Tibial artery (tissue), 4 donors: ENCODE measurements at places on chromosomes 13 and 19.
A peak's percentile ranks its signal among the peaks of the same experiment; 100 is the strongest.

DNA sequence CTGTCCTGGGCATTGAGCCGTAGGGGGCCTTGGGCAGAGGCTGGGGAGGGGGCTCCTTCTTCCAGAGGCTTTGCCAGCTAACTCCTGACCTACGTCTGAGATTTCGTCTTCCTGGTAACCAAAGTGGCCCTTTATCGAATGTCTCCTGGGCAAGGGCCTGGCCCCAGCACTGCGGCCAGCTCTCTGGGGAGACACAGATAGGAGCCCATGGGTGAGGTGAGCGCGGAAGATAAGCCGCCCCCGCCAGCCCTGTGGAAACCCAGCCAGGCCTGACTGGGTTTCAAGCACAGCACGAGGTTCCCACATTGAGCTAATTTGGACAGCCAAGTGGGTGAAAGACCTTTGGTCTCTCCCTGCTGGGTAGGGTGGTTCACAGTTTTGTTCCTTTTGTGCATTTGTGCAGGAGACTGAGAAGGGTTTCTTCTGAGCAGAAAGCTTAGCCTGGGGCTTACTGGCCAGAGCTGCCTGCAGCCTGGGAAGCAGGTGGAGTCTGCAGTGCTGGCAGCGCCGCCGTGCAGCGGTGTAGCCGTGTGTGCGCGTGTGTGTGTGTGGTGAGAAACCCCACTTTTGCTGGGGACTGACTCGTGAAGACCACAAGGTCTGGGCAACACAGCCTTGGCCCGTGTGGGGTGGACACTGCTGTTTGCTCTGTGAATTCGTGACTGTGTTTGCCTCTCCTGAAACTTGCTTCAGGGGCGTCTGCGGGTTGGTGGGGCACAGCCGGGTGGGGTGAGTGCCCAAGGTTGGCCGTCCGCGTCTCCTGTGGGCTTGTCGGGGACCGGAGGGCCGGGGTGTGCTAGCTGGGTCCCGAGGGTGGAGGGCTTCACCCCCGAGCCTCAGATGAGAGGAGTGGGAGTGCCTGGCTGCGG lies 2.5 kb downstream of the BSG start:
- DNase-seq: no peak

- DNase-seq: no peak
Measured at GRCh38 chr19:13881692-13882418, 4.9 kb downstream of the NANOS3 start.

GRCh38 chr13:110179116-110179856 lies 127.7 kb downstream of the COL4A1 start:
- DNase-seq: no peak

GRCh38 chr19:19460258-19460731 lies 54.8 kb downstream of the GATAD2A start:
- no peak for DNase-seq

DNA sequence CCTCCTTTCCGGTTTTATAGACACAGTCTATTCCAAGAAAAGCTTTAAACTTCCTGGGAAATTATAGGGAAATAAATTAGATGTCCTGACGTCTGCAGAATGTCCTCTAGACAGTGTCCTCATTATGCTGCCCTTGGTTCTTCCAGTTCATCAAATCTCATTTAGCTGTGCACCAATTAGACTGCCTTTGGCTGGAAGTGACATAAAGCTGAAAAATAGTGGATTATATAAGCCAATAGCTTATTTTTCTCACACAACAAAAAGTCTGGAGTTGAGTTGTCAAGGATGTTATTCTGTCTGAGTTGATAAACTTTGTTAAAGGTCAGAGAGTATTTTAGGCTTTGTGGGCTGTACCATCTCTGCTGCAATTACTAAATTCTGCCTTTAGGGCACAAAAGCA lies 314.8 kb upstream of the TMTC4 start:
- DNase-seq: no peak

DNA sequence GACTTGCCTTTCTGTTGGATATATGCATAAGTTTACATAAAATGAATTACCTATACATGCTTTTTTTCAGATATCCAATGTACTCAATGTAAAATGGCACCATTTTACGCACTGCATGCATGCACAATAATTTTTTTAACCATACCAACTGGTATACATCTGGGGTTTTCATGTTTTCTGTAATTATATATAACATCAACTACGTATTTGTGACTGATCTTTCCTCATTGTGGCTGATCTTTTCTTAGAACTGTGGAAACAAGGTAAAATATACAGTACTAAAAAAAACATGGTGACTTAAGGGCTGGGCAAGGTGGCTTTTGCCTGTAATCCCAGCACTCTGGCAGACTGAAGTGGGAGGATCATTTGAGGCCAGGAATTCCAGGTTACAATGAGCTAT lies 18.5 kb downstream of the PSPC1 start:
- no peak for DNase-seq

DNA sequence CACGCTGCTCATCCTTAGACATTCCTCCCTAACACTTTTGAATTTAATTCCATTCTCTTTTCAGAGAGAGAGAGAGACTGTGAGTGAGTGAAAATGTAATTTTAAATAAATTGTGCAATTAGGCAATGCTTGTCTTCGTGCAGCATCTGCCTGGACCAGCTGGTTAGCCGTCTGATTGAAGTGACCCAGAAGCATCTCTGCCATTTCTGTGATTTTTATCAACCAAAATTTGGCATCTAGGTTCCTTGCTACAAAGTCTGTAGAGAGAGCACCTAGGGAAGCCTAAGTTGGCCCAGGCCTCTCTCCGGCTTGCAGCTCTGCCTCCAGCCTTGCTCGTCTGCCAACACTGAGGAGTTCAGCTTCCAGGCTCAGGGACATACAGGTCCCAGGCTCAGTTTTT lies 138.6 kb upstream of the GPR12 start:
- DNase-seq: no peak

DNA sequence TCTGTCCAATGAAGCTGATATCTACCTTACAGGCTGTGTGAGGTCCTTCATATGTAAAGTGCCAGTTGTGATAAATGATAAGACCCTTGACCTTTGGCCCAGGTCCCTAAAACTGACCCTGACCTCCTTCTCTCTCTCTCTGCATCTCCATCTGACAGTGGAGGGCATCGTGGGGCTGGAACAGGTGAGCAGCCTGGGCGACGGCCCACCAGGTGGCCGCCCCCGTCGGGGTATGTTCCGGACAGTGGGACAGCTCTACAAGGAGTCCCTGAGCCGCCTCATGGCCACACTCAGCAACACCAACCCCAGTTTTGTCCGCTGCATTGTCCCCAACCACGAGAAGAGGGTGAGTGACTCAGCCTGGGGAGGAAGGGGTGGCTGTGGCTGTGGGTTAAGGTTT lies 53.7 kb downstream of the MYH14 start:
- no peak for DNase-seq

GRCh38 chr13:80345771-80346510 lies 5.0 kb upstream of the SPRY2 start:
- DNase-seq: no peak

GRCh38 chr19:35421362-35421761 lies 26.7 kb upstream of the FFAR2 start:
- DNase-seq: no peak

GRCh38 chr13:44432650-44433049 lies 59.0 kb downstream of the SERP2 start:
- no peak for DNase-seq

DNA sequence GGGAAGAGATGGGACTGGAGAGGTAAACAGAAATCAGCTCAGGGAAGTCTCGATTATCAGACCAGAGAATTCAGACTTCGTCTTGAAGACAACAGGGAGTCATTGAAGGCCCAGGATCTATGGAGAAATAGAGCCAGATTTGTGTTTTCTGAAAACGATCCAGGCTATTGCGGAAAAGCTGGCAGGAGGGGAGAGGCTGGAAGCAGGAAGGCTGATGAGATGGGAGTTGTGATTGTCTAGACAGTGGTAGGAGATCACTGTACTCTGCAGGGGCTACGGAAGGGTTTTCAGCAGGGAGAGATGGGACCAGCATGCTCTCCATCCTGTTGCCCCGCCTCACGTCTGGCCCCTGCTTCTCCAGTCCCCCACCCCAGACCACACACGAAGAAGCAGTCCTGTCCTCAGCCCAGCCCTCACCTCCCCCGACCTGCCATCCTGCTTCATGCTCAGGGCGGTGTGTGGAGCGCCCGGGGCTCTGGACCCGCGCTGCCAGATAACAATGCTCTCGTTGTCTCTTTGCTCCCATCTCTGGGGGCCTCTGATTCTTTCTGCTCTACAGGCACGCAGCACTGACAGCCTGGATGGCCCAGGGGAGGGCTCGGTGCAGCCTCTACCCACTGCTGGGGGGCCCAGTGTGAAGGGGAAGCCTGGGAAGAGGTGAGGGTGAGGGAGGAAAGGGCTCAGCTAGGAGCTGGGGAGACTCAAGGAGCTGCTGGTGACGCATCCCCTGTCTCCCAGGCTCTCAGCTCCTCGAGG lies 1.9 kb downstream of the ARHGAP33 start:
- no peak for DNase-seq

GRCh38 chr19:46076031-46076880 lies 35.5 kb upstream of the IGFL4 start:
- no peak for DNase-seq

DNA sequence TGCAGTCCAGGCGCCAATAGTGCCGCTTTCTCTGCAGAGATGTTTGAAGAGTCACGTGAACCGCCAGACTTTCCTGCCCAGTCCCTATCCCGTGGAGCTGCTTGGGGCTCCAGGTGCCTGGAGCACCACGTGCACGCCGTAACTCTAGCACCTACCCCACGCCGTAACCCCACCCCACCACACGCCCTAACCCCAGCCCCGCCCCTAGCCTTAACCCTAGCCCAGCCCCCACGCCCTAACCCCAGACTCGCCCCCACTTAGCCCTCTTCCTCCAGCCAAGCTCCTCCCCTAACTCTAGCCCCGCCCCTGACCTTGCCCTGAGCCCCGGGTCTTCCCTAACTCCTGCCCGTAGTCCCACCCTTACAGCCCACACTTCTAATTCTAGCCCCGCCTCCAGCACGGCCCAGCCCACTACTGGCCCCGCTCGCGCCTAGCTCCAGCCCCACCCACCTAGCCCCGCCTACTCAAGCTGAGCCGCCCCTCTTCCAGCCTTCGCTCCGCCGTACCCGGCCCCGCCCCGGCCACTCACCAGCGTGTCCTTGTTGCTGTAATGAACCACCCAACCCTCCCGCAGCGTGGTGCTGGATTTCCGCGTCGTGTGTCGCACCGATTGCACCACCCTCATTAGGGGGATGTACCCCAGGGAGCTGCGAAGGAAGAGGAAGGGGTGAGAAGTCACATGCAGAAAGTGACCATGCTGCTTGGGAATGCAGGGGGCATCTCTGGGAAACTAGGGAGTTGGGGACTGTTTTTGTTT lies 19.5 kb downstream of the PRKD2 start:
- peak; percentile 93 for DNase-seq

DNA sequence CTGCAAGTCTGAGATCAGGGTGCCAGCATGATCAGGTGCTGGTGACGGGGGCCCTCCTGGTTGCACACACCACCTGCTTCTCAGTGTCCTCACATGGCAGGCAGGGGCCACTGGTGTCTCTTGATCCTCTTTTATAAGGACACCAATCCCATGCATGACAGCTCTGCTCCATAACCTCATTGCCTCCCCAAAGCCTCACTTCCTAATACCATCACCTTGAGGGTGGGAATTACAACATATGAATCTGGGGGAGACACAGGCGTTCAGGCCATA lies 15.0 kb upstream of the MIER2 start:
- DNase-seq: no peak

- no peak for DNase-seq
Measured at GRCh38 chr13:73835138-73835721, 299.0 kb downstream of the KLF12 start.

DNA sequence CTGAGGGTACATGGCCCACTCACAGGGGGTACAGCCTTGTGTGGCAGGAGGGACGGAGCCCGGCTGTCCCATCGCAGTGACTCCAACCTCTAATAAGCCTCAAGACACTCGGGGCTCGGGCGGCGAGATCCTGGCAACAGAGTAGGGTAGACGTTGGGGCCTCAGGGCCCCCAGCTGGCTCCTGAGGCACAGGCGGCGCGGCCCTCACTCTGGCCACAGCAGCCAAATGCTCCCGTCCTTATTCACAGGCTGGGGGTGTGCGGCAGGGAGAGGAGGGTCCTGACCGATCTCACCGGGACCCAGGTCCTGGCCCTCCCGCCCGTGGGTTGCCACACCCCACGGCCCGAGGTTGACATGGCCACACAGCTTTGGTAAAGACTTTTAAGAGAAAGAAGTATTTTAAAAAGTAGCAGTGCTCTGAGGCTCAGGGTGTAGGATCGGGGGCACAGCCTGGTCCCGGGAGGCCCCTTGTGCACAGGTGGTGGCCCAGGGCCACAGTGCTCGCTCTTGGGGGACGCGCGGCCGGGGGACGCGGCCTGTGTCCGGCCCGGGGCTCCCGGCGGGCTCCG lies 7.6 kb downstream of the SLC39A3 start:
- DNase-seq: no peak

- no peak for DNase-seq
Measured at GRCh38 chr13:46373623-46374022, 13.4 kb downstream of the RUBCNL start.

DNA sequence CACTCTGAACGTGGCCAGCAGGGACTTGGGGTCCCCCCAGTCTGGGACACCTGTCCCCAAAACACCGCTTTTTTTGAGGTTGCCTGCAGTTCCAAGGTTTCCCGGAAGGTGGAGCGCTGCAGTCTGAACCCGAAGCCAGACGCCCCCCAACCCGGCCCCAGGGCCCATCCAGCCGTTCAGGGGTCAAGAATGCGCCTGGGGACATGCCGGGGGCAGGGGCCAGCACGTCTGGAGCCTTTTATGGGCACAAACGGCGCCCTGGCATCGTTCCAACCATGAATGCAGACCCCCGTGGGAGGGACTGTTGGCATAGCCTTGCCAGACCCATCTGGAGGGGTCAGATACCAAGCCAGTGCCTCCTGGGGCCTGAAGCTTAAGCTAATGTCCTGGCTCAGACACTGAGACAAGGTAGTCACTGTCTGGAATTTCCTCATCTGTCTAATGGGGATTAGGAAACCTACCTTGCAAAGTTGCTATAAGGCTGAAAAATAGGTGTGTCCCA lies 6.9 kb downstream of the S1PR5 start:
- no peak for DNase-seq

GRCh38 chr13:33410619-33411018 lies 125.1 kb upstream of the STARD13 start:
- DNase-seq: no peak

DNA sequence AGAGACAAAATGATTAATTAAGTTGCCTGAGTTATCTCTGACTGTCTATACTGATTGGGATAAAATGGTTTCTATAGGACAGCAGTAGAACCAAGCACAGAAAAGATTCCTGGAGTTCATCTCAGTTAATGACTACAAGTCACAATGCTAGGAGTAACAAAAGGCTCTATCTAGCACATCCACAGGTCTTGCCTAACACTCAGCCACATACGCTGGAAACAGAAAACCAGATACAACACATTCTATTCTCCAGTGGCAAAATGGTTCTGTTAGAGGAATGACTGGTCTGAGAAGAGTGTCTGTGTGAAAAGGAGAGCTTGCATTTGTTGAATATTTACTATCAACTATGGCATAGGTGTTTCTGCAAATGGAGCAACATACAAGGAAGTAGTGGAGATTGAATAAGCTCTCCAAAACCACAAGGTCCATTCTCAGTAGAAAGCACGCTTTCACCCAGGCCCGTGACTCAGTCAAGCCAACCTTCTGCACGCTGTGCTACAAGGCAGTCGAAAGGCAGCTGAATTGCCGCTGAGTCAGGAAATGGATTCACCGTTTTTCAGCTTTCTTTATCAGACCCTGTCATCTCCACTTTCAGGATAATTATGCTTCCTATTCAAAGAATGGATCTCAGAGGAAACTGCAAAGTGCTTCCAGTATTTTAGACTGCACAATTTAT lies 761.5 kb downstream of the EFNB2 start:
- no peak for DNase-seq
